ENCODE measurements at places on chromosomes 12 and 14.

GRCh38 chr12:50862316-50862715 is 19.6 kb downstream of the TMPRSS12 start:
- DNase-seq = no peak

DNA sequence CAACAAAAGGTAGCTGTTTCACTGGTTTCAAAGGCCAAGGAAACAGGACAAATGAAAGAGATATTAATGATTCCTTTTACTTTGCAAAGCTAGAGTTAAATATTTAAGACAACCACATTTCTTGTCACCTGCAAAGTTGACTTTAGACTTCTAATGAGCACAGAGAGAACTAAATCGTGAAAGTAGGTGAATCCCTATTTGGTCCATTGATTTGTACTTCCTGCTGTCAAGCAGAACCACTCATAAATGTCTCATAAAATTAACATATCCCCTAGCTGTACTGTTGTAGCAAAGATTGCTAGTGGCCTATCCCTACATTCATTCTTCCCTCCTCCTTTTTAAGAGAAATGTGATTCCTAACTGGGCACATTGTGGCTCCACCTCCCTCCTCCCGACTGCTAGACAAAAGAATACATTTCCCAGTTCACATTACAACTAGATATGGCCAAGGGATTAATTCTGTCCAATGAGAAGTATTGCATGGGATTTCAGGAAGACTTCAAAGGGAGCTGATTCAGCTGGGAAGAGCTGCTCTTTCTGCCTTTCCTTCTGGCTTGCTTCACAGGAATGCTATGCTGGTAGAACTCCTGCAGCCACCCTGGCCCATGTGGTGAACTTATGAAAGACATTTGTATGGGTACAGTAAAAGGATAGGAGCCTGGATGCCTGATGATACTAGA is 227.5 kb upstream of the ABCD2 start:
- DNase-seq = no peak

DNA sequence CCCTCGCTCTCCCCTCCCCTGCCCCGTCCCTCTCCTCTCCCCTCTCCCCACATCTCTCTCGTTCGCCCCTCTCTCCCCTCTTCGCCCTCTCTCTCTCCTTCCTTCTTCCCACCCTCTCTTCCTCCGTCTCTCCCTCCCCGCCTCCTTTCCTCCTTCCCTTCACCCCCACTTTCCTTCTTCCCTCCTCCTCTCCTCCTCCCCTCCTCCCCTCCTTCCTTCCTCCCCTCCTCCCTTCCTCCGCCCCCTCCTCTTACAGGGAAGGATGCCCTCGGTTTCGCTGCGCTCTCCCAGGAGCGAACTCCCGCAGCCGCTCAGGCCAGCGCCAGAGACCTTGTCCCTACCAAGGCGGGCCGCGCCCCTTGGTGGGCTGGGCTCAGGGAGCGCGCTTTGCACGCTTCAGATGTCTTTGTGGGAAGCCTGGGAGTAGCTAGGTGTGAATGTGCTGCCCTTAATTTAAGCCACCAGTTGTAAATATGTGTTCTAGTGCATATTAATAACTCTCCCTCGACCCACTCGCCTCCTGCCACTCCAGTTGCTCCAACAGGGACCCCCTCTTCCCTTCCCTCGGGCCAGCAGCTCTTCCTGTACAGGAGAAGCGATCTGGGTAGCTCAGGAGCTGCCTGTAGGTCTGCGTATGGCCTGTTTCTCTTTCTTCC is 13.3 kb upstream of the MAP3K9 start:
- DNase-seq = no peak

- no peak for DNase-seq
Observed at GRCh38 chr12:112546996-112547395, 128.2 kb downstream of the PTPN11 start.

GRCh38 chr12:99752740-99753139 is 105.2 kb downstream of the GARIN6 start:
- DNase-seq = no peak

GRCh38 chr12:16159571-16159970 is 117.9 kb downstream of the SLC15A5 start:
- no peak for DNase-seq

DNA sequence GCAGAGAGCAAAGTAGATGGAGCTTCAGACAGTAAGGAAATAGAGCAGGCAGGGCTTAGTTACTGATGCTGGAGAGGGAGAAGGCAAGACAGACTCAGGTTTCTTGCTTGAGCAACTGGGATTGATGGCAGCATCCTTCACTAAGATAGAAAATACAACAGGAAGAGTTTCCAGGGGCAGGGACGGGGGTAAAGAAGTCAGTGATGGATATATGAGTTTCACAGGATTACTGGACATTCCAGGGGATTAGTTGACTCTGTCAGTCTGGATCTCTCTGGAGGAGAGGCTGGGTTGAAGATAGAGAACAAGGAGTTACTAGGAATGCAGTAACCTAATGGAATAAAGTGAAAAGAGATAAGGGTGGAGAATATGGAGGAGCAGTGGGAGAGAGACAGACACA is 74.5 kb upstream of the ATF1 start:
- no peak for DNase-seq

GRCh38 chr14:101969481-101969880 is 5.1 kb downstream of the DYNC1H1 start:
- no peak for DNase-seq

DNA sequence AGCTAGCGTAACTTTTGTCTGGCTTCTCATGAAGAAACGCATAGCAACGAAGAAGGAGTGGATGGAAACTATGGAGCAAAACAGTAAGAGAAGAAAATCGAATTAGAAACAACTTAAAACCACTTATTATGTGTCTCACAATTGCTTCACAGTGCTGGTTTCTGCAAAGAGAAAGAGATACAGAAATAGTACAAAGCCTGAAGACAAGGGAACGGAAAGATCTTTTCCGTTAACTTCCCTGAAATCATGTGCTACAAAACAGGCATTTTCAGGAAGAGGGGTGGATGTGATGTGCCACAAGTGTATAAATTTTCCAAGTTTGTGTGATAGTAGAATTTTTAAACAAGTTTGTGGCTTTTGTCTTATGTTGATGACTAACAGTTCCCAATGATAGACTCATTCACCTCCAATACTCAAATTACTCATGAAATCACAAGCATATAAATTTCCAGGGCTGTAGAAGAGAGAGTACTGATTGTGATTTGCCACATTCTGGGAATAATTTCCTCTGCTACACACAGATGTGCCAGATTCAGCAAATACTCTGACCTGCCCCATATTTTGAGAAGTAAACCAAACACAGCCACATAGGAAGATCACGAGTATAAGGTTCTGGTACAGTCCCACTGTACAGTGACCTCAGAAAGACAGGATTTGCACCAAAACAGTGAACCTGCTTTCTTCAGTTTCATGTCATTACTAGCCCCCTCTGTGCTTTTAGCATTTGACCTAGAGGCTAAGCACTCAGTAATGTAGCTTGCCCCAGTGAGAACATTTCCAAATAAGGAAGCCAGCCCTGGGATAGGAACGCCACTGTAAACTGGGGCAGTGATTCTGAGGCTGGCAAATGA is 41.4 kb upstream of the PPFIA2 start:
- DNase-seq = peak; percentile 10

DNA sequence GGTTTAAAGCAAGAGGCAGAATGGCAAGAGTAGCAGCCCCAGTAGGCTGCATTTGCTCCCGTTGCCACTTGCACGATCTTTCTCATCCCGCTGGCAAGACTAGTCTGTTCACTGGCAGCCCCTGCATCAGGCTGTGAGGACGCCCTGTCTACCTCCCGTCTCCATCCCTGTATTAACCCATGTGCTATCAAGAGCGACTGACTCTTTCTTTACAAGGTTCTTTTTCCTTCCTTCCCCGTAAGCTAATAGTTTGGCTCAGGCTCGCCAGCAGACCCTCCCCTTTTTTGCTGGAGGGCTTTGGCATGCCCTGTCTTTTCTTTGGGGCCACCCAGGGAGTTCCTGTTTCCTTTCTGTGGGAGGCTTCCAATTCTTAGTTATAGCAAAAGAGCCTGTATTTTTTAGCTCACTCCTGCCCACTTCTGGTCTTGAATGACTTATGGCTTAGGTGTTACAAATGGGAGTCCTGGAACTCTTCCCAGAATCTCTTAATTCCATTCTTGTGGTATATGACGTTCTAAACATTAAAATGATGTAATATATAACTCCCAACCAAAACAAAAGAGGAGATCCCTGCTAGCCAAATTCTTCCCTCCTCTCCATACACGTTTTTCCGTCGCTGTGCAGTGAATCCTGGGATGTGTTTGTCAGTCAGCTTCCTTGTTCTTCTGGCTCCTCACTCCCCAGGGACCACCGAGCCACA is 149.0 kb downstream of the PRKCH start:
- no peak for DNase-seq

- DNase-seq = no peak
Observed at GRCh38 chr12:128336204-128337070, 69.5 kb downstream of the TMEM132C start.

GRCh38 chr14:28482251-28483040 is 284.1 kb upstream of the FOXG1 start:
- no peak for DNase-seq

DNA sequence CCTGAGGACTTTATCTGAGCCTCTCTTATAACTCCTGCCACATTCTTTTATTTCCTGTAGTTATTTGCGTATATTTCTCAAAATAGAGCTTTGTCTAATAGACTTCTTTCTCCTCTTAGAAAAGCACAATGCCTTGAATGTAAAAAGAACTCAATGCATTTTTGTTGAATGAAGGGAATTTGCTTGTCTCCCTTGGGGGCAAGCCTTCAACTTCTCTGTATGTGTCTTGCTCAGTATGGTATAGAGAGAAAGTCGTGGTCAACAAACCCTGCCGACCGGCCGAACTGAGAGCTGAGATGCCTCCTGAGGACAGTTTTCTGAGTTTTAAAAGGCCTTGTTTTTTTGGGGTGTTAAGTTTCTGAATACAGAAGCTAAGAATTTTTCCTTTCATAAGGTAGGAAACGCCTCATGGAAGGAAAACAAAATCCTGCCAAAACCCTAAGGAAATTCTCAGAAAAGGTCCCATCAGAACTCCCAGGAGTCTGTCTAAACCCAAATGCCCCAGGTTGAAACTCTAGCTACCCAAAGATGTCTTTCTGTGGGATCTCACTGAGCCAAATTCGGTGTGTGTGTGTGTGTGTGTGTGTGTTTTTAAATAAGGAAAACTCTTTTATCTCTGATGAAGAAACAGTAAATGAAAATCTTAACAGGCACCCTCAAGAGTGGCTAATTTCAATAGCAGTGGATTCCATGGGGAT is 136.6 kb downstream of the C12orf75 start:
- no peak for DNase-seq

DNA sequence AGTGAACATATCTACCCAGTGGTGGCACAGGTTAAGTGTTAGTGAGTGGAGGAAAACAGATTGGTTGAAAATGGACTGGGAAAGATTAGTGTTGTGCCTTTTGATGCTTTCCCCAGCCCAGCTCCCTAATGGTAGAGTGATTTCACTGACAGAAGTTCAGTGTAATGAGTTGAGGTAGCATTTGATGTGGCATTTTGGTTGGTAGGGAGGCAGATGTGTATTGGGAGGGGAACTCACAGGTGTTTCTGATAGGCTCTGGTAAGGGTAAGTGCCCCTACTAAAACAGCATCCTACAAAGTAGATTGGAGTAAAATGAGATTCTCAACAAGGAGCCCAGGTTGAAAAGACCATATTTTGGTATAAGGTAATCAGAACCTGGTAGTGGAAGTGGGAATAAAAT is 4.2 kb downstream of the TBK1 start:
- DNase-seq = no peak
